ENCODE measurements at places on chromosomes 3 and 15. TPM values are rescaled to one million over a fixed set of nuclear protein-coding genes. Genes with fewer than 3 reads are reported as not detected.
A peak's percentile ranks its signal among the peaks of the same experiment; 100 is the strongest.

The NRROS gene
- 6.2 TPM for total RNA-seq

The SCN11A gene
- total RNA-seq, result not detected

- DNase-seq, result no peak
Observed at GRCh38 chr3:74789111-74789510, 174.7 kb upstream of the CNTN3 start.

GRCh38 chr3:184896336-184896735 is 84.4 kb downstream of the VPS8 start:
- peak; percentile 19 for DNase-seq

DNA sequence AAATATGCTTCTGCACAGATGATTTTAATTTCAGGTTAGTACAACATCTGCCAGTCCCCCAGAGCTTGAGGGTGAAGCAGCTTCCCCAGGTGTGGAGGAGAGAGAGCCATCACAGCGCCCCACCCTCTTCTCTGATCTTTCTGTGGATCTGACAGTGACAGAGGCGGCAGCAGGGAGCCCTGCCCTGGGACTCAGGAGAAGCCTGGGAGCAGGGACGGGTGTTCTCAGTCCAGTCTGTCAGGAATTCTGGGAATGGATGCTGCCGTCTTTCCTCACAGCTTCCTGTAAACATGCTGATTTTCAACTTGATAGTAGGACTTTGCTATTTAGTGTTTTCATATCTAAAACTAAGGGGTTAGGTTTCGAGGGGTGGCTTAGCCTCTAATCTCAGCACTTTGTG is 11.4 kb upstream of the RAB8B start:
- no peak for DNase-seq

The SYNPR gene
- not detected for total RNA-seq

- DNase-seq, result no peak
Observed at GRCh38 chr15:40471105-40471807, 472 bp downstream of the CHST14 start.

The RETNLB gene
- total RNA-seq, result not detected

The PCOLCE2 gene
- total RNA-seq, result 57.2 TPM

DNA sequence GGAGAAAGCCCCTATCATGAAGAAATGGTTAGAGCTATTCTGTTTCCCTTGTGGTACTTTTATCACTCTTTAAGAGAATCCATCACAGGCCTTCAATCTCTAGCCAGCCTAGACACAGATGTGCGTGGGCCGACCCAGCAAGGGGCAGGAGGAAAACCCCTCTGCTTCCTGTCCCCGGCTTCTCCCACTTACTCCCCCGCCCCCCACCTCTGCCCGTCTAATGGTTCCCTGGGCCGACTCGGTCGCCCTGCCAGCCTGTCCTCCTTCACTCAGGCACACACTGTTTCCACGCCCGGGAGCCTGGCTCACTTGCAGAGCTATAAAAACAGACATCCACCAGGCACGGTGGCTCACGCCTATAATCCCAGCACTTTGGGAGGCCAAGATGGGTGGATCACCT is 58.3 kb upstream of the TFRC start:
- DNase-seq, result no peak

DNA sequence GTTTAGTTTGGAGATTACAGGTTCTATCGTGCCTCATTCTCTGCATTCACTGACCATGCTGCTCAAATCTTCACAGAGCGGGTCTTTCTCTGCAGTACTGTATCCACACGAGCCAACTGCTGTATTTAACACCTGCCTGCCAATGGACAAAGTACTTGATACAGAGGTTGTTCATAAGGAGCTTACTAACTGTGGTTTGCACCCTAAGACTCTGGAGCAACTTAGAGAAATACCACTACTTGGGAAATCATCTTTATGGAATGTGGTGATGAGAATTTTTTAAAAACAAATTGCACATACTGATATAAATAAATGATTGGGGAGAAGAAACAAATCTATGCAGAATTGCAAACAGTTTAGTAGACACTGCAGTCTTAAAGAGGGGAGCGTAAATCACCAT is 90.0 kb downstream of the PPP2R3A start:
- no peak for DNase-seq

GRCh38 chr3:196916221-196916620 is 26.1 kb downstream of the NCBP2 start:
- DNase-seq, result no peak

GRCh38 chr3:102195198-102195948 is 239.4 kb upstream of the ZPLD1 start:
- no peak for DNase-seq

DNA sequence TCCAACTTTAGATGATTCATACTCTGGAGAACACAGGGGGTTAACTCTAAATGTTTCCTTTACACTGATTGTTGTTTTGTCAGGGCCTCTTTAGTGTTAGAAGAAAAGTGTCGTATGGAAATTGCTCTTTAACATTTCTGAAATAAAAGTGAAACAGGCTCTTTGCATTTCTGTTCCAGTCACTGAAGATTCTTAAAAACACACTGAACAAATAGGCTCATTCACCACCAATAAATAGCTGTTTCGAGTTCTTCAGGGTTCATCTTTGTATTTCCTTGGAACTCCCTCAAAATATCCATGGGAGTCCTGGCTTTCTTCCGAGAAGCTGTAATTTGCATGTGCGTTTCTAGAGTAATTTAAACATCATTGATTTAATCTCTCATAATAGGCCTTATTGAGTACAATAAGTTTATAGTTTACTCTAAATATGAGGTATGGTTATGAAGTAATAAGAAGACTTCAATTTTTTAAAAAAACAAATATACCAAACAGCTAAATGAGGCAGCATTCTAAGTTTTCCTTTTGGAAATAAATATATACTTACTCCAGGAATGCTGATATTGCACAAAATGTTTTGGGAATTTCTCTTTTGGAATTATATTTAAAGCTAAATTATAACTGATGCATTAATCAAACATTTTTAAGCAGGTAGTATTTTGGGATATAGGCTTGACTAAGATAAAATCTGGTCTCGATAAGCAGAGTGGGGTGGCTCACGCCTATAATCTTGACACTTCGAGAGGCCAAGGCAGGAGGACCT is 327.4 kb downstream of the EPHA3 start:
- DNase-seq, result peak; percentile 60

The RMDN3 gene
- 26.6 TPM for total RNA-seq

The ACSBG1 gene
- 5.5 TPM for total RNA-seq

The ACTC1 gene
- total RNA-seq, result not detected

Data from SK-MEL-5 (cell line).